Stimulated activated effector memory CD8-positive, alpha-beta T cell treated with anti-CD3 and anti-CD28 coated beads, Interleukin-12 subunit alpha, Interleukin-12 subunit beta, amount 100 ng/mL, for 72 hours (primary cell): ENCODE measurements at places on chromosomes 4 and X.

DNA sequence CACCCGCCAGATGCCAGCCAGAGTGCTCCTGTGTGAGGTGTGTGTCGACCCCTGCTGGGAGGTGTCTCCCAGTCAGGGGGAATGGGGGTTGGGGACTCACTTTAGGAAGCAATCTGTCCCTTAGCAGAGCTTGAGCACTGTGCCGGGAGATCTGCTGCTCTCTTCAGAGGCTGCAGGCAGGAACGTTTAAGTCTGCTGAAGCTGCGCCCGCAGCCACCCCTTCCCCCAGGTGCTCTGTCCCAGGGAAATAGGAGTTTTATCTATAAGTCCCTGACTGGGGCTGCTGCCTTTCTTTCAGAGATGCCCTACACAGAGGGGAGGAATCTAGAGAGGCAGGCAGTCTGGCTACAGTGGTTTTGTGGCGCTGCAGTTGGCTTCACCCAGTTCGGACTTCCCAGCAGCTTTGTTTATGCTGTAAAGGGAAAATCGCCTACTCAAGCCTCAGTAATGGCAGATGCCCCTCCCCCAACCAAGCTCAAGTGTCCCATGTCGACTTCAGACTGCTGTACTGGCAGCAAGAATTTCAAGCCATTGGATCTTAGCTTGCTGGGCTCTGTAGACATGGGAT lies 80.8 kb downstream of the CCSER1 start:
- DNase-seq = no peak

- no peak for DNase-seq
Measured at GRCh38 chr4:17324386-17324830, 187.5 kb downstream of the QDPR start.

DNA sequence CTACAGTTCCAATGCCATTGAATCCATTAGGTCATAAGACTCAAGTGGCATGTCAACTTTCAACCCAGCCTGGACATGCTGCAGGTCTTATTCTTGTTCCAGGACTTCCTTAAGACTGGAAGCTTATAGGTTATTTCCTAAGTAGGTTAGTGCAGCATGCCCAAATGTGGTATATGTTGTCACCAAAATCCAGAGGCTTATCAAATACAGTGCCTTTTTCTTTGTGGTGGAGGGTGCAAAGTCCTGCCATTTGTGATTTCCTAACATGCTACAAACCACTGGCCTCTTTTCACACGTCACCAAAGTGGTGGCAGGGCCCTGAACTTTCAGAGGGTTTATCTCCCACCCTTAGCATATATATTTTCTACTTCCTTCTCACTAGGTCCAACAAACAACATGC lies 9.7 kb upstream of the TMEM184C start:
- no peak for DNase-seq

GRCh38 chr4:142353149-142353738 lies 492.9 kb downstream of the INPP4B start:
- no peak for DNase-seq

DNA sequence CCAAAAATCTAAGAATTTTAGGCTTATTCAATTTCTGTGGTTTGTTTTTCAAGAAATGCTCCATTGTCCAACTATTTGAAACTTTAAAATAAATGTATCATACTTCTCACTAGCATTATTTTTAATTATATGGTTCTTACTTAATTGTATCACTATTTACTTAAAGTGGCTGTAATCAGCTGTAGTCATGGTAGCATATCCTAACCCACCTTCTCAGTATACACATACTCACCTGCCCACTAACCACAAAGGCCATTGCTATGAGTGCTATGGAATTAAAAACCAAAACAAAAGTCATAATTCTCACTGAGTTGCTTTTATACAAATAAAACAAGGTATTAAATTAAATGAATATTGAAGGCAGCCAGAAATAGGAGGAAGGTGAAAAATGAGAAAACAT lies 5.0 kb downstream of the FBXO8 start:
- no peak for DNase-seq

GRCh38 chr4:64598066-64598465 lies 188.8 kb upstream of the TECRL start:
- no peak for DNase-seq

DNA sequence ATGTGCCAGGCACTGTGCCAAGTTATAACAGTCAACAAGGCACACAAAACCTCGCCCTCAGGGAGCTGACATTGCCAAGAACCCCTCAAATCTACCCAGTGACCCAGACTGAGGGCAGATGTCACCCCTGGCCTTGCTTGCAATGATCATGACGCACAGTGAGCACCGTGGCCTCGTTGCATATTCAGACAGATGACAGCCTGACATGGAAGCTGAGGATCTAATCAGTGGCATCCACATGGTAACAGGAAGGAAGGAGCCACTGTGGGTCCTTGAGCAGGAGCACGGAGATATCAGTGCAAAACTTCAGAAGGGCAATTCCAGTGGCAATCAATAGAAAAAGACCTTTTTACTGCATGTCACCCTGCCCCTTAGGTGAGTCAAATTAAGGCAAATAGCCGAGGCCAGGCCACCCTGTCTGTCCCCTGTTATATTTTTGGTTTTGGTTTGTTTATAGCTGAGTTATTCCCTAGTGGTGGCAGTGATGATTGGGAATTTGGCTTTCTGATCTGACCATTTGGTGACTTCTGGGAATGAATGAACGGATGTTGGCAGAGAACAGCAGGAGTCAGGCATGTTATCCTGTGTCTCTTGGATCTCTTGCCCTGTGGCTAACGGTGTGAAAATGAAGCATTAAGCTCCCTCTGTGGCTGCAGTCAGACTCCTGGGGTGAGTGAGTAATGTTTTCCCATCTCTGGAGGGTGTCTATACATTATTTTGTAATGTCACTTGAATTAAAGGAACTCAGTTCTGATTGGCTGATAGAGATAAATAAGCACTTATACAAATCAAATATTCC lies 20.4 kb downstream of the WDR13 start:
- DNase-seq = no peak

DNA sequence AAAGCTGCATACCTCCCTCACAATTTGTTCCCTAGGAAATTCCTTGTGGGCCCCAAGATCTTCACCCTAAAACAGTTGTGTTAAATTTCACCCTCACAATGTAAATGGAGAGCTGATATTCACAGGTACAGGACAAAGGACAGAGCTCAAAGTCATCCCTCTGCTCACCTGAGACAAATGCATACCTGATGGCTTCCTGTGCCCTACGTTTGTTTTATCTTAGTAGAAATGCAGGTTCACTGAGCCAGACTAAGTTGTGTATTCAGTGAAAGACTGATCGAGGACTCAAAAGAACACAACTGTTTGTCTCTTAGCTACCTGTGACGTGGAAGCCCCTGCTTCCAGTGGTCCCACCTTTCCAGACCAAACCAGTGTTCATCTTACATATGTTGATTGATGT lies 53.6 kb downstream of the TRMT44 start:
- no peak for DNase-seq

DNA sequence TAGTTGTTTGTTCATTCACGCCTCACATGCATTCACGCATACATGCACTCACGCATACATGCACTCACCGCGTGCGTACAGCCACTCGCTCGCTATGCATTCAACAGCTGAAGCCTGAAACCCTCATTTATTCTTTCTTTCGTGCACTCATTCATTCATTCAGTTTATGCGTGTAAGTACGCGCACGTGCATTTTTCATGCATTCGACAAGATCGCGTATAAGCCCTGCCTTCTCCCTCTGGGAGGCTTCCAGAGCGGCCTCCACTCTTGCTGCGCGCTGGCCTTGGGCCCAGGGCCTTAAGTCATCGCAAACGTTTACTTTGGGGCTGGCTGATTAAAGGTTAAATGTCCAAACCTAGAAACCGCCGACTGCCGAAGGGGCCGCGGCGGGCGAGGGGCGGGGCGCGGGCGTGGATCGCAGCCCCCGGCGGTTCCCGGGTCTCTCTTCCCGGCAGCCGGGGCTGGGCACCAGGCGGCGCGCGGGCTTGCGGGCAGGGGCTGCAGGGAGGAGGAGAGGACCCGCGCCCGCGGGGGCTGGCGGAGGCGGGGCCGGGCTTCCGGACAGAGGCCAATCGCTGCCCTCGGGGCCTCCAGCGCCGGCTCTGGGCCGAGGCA lies at the start of gene GYG2:
GYG2 (plus strand) TSS at position 587 of the 615 bp plus-strand sequence. CDS start 1,259 bp downstream, outside the sequence.
- DNase-seq = no peak

- no peak for DNase-seq
Measured at GRCh38 chrX:47224896-47225290, 6.4 kb downstream of the CDK16 start.

- DNase-seq = no peak
Measured at GRCh38 chr4:145920205-145920604, 18.4 kb downstream of the ZNF827 start.

- no peak for DNase-seq
Measured at GRCh38 chr4:163878336-163879121, 384.0 kb downstream of the TMA16 start.

DNA sequence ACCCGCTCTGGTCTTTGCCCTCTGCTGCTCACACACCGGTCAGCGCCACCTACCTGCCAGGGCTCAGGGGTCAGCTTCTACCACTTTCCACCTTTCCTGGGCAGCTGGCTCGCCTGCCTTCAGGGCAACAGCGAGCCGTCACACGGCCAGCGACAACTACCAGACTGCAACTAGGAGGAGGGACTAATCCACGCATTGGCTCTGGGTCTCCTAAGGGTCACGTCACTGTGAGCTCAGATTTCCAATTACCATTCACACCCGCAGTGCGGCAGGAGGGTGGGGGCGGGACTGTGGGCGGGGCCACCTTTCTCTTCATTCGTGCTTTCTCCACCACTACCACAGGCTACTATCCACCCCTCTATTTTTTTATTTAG lies at the start of gene BEX5:
BEX5 (minus strand) TSS at position 172 of the 374 bp plus-strand sequence. CDS start 1,712 bp downstream, outside the sequence.
- no peak for DNase-seq

- DNase-seq = no peak
Measured at GRCh38 chrX:148914783-148915182, 414.4 kb downstream of the AFF2 start.

DNA sequence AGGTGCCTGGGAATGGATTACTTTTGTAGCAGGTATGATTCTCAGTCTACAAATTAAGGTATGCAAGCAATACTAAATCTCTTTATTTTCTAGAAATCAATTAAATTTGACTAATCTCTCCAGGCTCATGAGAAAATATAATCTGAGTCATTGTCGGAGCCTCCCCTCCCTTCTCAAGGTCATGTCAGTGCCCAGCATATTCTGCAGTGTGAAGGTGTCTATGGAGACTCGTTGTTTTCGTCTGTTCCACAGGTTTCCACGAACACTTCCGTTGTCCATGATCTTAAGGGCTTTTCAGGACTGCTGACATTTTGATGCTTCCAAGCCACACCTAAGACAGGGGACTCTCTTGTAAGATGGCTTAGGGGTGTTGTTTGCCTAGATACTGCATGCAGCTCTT lies 56.6 kb upstream of the SCOC start:
- DNase-seq = no peak

- DNase-seq = no peak
Measured at GRCh38 chr4:43234626-43235415, 342.3 kb downstream of the GRXCR1 start.

- no peak for DNase-seq
Measured at GRCh38 chr4:48254381-48255071, 15.1 kb downstream of the TEC start.

DNA sequence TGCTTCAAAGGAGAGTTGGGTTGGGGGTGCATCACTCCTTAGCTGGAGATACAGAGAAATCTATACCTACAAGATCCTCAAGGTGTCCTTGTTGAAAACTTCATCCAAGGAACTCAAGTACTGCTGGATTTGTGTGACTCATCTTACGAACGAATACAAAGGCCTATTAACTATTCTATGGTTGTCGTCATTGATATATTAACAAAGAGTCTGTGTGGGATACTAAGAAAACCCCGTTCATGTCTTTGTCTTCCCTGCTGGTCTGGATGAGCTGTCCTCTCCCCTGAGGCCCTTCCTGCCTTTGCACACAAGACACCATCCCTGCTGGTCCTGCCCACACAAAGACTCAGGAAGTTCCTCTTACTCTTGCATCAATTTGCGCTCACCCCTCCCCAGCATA lies 54.9 kb upstream of the IRF2 start:
- no peak for DNase-seq

- DNase-seq = no peak
Measured at GRCh38 chrX:2401590-2402360, 99.0 kb downstream of the DHRSX start.

GRCh38 chr4:18021720-18022571 lies at the start of gene LCORL:
TSS of gene LCORL (minus strand) at chr4:18021755. CDS start at chr4:18021751, 4 bp downstream.
- DNase-seq = peak; percentile 75

DNA sequence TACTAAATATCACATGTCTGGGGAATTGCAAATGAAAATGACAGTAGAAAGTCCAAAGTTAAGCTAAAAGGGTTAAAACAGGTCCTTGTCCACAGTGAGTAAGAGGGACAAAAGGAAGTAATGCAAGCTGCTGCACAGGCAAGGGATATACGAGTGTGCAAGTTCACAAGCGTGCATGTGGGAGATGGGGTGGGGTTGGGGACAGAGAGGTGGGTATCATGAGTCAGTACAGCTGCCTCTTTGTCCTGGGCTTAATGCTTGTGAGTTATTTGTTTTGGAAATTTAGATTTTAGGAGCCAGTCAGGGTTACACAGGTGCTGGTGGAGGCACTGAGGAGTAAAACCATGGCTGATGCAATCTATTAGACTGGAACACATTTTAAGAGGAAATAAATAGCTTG lies 3.3 kb upstream of the GPRASP2 start:
- DNase-seq = no peak

DNA sequence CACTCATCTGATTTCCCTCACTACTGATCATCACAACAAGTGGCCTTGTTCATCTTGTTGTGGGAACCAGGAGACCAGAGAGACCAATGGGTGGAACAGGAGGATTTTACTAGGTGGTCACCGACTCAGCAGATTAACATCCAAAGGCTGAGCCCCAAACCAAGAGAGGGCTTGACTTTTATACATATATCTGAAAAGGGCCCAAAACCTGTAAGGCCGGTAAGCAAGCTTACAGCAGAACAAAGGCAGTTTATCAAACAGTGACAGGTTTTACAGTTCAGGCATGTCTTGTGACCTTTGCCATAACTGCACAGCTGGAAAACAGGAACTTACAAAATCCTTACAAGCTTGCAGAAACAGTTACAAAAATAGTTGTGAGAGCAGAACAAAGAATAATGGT lies 195.9 kb downstream of the OR13H1 start:
- DNase-seq = no peak

GRCh38 chrX:49191574-49192011 lies 5.4 kb upstream of the PRICKLE3 start:
- no peak for DNase-seq

DNA sequence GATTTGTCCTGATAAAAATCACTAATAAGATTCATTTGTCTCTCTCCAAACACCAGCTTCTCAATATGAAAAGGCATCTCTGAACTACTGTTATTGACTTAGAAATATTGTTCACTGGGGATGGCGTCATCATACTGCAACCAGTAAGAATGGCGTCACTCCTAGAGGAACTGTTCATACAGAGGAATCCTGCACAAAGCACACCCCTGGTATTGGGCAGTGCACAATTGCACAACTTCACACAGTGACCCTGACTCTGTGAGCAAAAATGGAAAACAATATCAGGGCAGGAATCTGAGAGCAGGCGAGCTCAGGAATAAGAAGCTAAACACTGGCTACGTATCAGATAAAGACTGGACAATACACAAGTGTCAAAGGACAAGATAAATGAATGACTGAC lies 66.7 kb upstream of the PNPLA4 start:
- DNase-seq = no peak

DNA sequence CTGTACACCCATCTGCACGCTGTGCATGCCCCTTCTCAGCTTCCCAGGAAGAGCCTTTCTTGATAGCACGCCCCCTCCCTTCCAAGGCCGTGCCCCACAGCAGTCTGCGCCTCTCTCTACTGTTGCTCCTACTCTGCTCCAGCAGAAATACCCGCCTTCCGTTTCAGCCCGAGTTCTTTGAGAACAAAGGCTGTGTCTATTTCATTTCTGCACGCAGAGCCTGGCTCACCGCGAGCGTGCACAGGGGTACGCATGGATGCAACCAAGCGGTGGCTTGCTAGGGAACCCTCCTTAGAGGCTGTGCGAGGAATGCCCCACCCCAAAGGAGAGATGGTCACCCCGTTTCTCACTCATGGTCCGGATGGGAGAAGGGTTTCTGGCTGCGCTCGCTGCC lies 485 bp downstream of the AADAT start:
- no peak for DNase-seq
